ENCODE measurements at places on chromosomes 2 and 18. TPM values are rescaled to one million over a fixed set of nuclear protein-coding genes. Genes with fewer than 3 reads are reported as not detected.

Gene CAVIN2
- total RNA-seq: 139 TPM

Gene WDR7
- total RNA-seq: 52.7 TPM

Gene CFC1
- not detected for total RNA-seq

Gene AFF3
- total RNA-seq: 21.9 TPM

Gene RNPEPL1
- 41.1 TPM for total RNA-seq

Gene SLC38A11
- 4.3 TPM for total RNA-seq

Gene EMX1
- not detected for total RNA-seq

Gene NPAS2
- total RNA-seq: 2.4 TPM

Gene BMP10
- total RNA-seq: not detected

Gene POTEC
- not detected for total RNA-seq

Gene STARD6
- not detected for total RNA-seq

Gene UGT1A9
- not detected for total RNA-seq

Gene PCARE
- total RNA-seq: under 0.01 TPM

Gene NABP1
- total RNA-seq: 103 TPM

Gene DPP4
- total RNA-seq: 22.6 TPM

Gene RGPD8
- total RNA-seq: 96.6 TPM

Gene NCKAP5
- under 0.01 TPM for total RNA-seq

Gene TBR1
- total RNA-seq: 0.10 TPM

Gene DSC1
- 4.5 TPM for total RNA-seq

Gene FBXO36
- 1.0 TPM for total RNA-seq

Gene AMER3
- not detected for total RNA-seq

Gene WDR12
- 4.2 TPM for total RNA-seq

Gene STPG4
- total RNA-seq: 1.2 TPM

Gene C18orf63
- not detected for total RNA-seq

Gene COL6A3
- total RNA-seq: 0.52 TPM

Gene LRRTM4
- total RNA-seq: 0.10 TPM

Gene TTN
- total RNA-seq: 47.6 TPM

Gene SIX3
- not detected for total RNA-seq

Gene REG3A
- total RNA-seq: not detected

Gene KIF1A
- not detected for total RNA-seq

Gene CYTIP
- total RNA-seq: 766 TPM

Gene ZBTB7C
- not detected for total RNA-seq

Gene ECEL1
- not detected for total RNA-seq

Gene C18orf54
- 0.42 TPM for total RNA-seq

Gene RTP5
- 0.21 TPM for total RNA-seq
